ENCODE measurements at places on chromosomes 16 and 17.
A peak's percentile ranks its signal among the peaks of the same experiment; 100 is the strongest.

GRCh38 chr17:36703860-36704266, 102.5 kb downstream of the MRM1 start:
- DNase-seq = no peak

DNA sequence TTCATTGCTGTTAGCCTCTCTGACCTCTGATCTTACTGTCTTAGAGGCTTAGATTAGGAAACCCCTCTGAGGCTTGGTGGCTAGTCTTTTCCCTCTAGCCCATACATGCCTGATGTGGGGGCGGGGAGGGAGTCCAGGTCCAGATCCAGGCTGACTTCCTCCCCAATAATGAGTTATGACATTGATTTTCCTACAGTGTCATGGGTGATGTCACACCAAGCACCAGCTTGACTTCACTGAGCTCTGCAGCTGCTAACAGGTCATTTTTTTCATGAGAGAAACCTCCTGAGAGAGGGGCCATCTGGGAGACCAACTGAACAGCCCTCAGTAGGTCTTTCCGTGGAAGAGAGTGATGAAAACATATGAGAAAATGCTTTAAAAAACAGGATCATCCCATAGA, 180.2 kb upstream of the N4BP1 start:
- no peak for DNase-seq

- DNase-seq = no peak
Measured at GRCh38 chr17:3659541-3660111, 8.8 kb downstream of the TAX1BP3 start.

DNA sequence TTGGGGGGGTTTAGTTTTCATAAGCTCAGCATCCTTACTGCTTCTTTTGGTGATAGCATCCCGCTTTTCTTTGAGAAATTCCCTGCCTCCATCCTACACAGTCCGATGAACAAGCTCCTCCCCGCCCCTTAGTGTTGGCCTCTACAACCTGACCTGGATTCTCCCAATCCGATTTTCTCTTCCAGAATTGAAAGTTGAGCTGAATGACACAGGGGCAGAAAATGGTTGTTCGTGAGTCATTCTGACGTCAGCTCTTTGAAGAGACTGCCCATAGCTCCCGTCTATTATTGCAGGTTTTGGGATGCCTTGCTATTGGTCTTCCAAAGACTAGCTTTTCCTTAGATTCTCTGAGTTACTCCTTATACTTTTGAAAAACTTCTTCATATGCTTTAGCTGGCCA, 279.7 kb downstream of the SLC39A11 start:
- DNase-seq = no peak

DNA sequence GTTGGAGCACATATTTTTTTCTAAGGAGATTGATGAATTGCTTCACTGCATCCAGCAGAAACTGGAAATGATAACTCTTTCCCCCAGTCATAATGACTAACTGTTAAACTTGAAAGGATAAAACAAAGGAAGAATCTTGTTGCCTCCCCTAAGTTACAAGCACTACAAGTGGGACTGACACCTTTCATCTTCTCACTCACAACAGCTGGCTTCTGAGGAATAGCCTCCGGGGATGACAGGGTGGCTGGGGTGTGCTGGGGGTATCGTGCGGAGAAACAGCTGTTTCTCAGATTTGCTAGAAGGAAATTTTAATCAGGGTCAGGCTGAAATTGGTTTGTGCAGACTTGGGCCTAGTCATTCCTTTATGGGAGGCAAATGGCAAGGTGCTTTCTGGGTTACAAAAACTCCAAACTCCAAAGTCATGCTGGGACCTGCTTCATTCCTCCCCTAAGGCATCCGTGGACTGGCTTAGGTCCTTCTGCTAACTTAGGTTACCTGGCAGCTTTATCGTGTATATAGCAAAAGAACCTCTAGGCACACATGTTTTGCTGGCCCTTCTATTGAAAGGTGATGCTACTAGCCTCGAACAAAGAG, 557.2 kb downstream of the TOX3 start:
- DNase-seq = no peak

DNA sequence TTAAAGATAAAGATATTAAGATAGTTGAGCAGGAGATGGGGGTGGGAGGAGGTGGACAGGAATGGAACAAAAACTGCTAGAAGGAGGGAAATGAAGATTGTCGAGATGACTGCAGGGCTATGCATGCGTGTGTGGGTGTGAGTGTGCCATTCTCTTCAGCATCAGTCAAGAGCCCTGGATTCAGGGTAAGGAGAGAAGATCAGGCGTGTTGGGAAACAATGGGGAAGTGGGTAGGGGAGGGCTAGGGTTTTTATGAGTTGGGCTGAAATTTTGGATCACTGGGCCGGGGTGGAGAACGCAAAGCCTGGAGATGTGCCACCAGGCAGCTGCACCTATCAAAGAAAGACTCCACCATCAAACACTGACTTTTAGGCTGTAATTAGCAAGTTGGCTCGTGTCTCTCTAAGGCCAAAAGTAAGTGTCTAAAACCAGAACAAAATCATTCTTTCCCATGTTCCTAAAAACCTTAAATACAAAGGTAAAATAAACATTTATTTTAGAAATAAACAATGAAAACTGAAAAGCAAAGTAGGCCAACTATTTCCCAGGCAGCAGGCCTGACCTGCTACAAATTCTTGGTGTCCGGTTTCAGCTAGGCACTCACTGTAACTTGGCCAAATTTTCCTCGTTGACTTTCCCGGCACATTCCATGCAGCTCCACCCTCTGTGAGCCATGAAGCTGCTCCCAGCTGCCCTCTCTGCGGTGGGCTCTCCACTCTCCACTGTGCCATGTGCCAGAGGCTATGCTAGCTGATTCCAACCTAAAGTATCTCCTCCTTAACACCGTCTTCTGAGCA, 4.2 kb downstream of the CDRT4 start:
- no peak for DNase-seq

DNA sequence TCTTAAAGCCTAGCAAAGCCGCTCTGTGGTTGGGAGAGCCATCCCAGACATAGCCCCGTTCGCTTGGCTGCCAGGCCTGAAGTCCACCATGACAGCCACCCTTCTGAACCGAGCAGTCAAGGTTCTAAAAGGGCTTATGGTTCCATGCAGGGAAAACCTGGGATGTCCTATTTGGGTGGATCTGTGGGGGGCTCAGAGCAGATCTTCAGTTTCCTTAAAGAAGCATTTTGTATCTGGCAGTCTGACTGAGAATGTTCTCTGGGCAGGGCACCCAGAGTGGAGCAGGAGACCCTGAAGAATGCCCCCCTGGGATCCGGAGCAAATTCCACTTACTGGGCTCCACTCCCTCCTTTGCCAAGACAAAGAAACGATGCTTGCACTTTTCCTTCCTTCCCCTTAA, 127.2 kb downstream of the IRX5 start:
- no peak for DNase-seq

DNA sequence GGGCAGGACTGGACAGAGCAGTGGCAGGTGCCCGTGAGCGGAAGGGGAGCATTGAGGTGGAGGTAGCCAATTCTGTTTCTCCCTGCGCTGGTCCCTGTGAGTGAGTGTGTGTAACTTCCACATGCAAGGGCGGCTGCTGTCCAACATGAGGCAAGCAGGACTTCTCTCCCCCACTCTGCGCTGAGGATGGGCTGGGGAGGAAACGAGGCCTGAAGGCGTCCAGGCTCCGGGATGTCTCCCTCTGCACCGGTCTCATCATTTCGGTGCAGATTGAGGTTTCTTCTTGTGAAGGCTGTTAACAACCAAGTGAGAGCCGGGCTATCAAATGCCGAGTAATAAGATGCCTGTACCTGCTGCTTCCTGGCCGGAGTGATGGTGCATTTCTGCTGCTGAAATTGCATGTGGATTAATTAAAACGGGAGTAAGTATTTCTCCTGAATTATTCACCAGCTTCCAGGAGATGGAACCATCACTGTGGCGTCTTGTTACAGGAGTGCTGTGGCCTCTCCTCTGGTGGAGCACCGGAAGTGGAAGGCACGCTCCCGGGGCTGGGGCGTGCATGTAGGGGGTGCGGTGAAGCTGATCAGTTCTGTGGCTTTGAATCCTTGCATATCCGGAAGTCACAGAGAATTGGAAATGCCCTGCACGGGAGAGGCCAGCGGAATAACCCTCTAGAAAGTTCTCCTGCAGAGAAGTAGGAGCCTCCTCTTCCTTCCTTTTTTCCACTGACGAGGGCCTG, 41.7 kb upstream of the MGAT5B start:
- DNase-seq = no peak

DNA sequence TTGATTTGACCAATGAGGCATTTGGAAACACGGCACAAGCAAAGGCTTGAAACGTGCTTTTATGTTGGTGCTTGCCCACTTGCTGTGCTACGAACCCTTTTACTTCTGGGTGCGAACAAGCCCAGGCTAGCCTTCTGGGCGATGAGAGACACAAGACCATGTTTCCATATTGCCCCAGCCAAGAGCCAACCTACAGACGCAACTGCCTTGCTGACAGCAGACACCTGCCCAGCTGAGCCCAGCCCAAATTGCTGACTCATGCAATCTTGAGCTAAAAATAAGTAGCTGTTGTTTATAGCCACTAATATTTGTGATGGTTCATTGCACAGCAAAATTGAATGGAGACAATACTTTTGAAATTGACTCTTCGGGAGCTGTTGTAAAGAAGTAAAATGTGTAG, 464.5 kb downstream of the WWOX start:
- DNase-seq = no peak

- DNase-seq = no peak
Measured at GRCh38 chr16:23726710-23727109, 13.7 kb upstream of the ERN2 start.

DNA sequence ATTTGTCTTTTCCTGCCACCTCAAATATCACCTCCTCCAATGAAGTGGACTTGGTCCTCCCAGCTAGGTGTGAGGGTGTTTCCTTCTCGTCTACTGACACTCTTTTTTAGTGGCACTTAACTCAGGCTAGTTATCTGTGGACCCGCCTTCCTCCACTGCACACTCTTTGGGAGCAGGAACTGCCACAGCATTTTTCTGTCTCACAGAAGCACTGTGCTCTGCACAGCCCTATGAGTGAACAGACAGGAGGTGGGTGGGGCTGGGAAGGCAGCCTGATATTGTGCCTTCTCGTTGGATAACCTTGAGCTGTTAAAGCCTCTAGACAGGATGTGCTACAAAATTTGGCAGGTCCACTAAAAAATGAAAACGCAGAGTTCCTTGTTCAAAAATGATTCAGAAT, 31.9 kb upstream of the HOXB13 start:
- no peak for DNase-seq

GRCh38 chr16:16120382-16121184, 102.7 kb downstream of the ABCC6 start:
- peak; percentile 92 for DNase-seq

- DNase-seq = no peak
Measured at GRCh38 chr16:23847948-23848347, 12.2 kb downstream of the PRKCB start.

GRCh38 chr17:72915625-72916081, 176.8 kb downstream of the SLC39A11 start:
- no peak for DNase-seq

DNA sequence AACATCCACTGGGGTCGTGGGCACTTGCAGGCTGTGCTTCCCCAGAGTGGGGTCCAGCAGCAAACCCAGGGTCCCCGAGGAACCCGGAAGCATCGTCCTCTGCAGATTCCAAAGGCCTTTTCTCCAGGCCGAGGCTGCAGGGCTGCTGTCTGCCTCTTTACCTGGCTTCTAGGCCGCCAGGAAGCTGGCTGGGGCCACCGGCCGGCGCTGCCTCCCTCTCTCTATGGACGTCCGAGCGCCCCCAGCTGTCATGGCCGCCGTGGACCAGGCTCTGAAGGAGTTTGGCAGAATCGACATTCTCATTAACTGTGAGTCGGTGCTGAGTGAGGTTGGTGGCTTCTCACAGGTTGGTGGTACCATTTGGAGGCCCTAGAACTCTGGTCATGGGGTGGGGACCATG, 5.6 kb downstream of the DECR2 start:
- no peak for DNase-seq

DNA sequence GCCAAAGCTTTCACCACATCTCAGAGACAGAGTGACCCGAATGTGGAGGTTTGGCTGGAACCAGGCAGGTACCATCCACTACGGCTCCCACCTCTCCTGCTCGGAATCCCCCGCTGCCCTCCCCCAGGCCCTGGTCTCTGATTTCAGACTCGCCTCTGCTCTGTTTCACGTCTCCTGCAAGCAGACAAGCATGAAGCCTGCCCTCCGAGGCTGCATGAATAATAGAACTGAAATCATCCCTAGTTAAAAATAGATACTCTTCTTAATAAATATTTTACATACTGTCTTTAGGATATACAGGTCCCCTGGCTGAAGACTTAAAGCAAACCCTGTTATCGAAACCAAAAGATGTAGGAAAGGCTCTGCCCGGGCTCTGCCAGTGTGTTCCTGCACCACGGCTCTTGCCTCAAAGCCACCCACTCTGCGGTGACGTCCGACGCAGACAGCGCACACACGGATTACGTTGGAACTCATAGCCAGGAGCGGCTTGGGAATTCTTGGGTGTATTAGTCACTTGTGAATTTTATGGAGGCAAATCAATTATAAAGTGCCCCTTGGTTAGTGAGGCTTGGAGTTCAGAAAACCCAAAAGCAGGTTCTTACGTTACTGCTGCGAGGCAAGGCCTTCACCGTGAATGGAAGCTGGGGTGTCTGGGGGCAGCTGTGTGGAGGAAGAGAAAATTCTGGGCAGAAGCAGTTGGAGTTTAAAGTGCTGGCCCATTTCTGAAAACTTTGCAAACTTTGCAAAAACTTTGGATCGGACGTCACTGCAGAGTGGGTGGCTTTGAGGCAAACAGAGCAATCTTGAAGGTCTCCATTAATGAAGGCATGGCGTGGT, 25.6 kb upstream of the NPTX1 start:
- no peak for DNase-seq

DNA sequence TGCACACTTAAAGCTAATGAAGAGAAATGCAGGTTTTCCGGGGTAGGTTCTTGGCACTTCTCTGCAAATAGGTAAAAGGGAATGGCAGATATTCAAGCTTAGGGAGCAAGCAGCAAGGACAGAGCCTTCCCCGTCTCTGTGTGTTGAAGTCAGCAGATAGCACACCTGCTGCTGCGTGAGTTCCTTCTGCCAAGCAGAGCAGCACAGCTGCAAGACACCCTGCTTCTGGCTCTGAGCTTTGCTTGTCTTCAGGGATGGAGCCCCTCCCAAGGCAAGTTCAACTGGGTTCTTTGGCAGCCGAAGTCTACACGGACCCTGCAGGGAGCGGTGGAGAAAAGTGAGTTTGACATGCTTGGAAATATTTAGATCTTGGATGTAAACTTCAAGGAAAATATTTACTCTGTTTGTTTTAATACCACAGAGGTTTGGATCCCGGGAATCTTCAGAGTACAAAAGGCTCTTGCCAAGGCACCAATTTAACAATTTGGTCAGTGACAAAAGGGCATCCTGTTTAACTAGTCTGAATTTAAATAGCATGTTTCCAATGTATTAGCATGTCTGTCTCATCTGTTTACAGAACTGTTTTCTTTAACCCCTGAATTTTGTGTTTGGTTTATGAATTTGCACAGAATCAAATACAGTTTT, 113.4 kb upstream of the KCNJ16 start:
- no peak for DNase-seq
